ENCODE measurements at places on chromosomes 7 and 10.

- no peak for DNase-seq
These were observed 15.6 kb downstream of the CUBN start for GRCh38 chr10:17113889-17114540.

- DNase-seq = no peak
These were observed 41.2 kb downstream of the CALML3 start for GRCh38 chr10:5565671-5566581.

DNA sequence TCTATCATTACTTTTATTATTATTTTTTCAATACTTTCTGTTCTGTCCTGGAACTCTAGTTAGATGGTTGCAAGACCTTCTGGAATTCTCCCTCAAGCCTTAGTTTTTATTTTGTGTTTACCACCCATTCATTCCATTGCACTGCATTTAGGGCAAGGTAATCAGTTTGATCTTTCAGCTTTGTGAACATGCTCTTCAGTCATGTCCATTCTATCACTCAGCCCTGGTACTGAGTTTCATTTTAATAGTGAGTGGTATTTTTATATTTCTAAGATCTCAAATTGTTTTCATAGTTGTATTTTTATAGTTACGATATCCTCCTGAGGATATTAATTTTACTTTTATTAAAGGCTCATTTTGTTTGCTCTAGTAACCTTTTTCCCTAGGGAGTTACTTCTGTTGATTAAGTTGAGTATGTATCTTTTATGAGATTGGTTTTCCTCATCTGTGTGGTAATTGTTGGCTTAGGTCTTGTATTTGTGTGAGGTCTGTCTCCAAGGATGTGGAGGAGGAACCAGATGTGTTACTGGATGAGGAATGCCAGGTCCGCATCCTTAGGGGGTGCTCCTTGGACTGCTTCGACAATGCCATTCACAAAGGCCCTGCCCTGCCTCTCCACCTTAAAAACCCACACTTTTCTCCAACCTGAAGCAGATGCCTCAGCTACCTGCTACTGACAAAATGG, 46.7 kb upstream of the RAB18 start:
- DNase-seq = no peak

- no peak for DNase-seq
These were observed 5.7 kb downstream of the DNAH11 start for GRCh38 chr7:21548491-21548890.

GRCh38 chr10:96129387-96130325, at the start of gene ZNF518A:
Gene ZNF518A, plus strand, starts transcription at chr10:96130297. Its CDS starts 26,026 bp downstream, at chr10:96156323.
- peak; percentile 74 for DNase-seq

- no peak for DNase-seq
These were observed 162.8 kb upstream of the CSTF2T start for GRCh38 chr10:51862149-51862548.

- DNase-seq = peak; percentile 23
These were observed 28.6 kb downstream of the SMKR1 start for GRCh38 chr7:129530795-129531391.

DNA sequence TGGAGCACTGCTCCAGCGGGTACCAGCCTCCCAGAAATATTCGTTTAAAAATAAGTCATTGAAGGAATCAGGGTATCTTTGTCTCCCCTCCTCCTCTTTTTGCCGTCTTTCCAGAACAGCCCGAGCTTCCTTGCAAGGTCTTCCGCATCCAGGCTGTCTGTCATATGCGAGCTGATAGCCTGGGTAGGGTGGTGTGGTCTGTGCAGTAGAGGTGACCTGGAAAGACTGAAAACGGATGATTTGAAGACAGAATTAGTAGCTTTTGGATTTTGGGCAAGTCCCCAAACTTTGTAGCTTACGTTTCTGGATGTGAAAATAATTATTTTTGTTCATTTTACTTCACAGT, 480 bp downstream of the VPS50 start:
- no peak for DNase-seq

- DNase-seq = no peak
These were observed 992.1 kb downstream of the NRG3 start for GRCh38 chr10:82867056-82867455.

- DNase-seq = no peak
These were observed 223.3 kb downstream of the LRMDA start for GRCh38 chr10:75654772-75655171.

DNA sequence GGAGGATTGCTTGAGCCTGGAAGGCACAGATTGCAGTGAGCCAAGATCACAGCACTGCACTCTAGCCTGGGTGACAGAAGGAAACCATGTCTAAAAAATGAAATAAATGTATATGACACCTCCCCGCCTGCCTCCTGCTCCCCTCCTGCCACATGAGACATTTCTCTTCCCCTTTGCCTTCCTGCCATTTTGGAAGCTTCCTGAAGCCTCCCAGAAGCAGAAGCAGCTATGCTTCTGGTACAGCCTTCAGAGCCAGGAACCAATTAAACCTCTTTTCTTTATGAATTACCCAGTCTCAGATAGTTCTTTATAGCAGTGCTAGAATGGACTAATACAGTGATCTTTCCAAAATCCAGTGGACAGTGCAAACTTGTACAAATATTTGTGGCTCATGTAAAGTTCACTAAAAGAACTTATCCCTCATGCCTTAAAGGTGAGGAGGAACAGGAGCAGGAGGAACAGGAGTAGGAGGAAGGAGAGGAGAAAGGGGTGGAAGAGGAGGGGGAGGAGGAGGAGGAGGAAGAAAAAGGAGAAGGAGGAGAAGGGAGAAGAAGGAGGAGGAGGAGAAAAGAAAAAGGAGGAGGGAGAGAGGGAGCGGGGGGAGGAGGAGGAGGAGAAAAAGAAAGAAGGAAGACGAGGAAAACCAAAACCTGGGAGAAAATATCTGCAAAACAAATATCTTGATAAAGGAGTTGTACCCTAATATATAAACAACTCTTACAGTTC, 2.8 kb upstream of the ABI1 start:
- no peak for DNase-seq

DNA sequence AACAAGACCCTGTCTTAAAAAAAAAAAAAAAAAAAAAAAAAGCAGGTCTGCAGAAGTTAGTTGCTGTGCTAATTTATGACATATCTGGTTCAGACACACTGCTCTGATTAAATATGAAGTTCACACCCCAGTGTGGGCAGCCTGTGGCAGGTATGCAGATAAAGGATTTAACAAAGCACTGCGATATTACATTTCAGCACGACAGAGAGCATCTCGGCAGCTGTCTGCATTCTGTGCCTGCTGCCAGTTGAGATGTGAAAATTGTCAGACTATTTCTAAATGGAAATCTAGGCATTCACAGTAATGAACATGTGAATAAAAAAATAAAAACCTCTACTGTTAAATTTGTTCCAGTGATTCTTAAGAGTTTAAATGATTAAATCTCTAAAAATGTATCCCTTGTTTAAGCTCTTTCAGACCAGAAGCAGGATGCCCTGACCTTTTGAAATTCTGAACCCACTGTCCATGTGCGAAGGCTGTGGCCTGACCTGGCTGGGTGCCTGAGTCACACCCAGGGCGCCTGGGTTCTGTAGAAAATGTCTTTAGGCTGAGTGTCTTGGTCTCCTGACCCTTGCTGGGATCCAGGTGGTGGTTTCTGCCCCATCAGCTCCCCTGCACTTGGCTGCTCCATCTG, 272.9 kb downstream of the WDR37 start:
- no peak for DNase-seq

DNA sequence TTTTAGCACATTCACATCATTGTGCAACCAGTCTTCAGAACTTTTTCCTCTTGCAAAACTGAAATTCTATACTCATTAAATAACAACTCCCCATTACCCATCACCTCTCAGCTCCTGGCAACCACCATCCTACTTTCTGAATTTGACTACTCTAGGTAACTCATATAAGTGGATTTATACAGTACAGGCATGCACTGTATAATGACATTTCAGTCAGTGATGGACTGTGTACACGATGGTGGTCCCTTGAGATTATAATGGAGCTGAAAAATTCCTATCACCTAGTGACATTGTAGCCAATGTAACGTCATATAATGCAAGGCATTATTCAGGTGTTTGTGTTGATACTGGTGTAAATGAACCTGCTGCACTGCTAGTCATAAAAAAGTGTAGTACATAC, 60.1 kb downstream of the BTRC start:
- DNase-seq = no peak

GRCh38 chr10:58797356-58797755, 284.7 kb downstream of the BICC1 start:
- DNase-seq = no peak

- no peak for DNase-seq
These were observed 9.0 kb upstream of the HSPB1 start for GRCh38 chr7:76293407-76293901.

GRCh38 chr10:4241724-4242345, 456.8 kb upstream of the KLF6 start:
- DNase-seq = no peak

- DNase-seq = no peak
These were observed 746.9 kb downstream of the SORCS3 start for GRCh38 chr10:105387971-105388370.

DNA sequence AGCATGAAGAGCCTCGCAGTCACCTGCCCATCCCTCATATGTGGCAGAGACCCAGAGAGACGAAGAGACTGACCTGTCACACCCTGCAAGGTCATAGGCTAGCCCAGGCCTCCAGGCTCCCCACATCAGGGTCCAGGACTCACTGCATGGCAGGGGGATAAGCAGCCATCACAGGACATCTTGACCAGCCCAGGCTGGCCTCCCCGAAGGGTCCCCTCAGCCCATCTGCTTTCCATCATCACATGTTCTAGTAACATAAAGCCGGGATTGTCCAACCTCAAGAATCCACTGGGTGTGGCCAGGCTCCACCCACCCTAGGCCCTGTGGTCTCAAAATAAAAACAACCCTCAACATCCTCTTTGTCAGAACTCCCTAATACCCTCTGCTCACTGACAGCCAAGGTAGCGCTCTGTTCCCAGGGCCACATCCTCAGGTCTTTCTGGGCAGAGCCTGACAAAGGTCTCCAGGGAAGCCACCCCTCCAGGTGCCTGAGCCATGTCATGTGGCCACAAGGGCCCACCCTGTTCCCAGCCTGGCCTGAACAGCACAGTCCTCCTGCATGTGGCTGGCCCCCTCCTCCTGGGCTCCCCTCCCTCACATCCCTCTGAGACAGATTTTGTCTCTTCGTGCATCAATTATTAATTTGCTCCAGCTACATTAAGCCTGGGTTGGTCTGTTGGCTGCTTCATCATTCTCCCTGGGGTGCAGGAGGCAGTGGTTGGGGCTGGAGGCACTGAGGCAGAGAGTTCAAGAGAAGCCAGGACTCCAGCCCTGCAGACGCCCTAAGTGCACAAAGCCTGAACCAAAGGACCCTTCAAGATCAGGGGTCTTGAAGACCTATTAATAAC, 131.8 kb upstream of the UNC5B start:
- DNase-seq = no peak

- DNase-seq = no peak
These were observed 2.9 kb upstream of the ADAM8 start for GRCh38 chr10:133279326-133280226.

DNA sequence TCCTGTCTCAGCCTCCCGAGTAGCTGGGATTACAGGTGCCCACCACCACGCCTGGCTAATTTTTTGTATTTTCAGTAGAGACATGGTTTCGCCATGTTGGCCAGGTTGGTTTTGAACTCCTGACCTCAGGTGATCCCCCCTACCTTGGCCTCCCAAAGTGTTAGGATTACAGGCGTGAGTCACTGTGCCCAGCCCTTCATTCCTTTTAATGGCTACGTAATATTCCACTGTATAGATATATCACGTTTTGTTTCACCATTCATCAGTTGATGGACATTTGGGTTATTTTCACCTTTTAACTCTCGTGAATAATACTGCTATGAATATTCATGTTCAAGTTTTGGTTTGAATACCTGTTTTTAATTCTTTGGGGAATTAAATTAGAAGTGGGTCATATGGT, 44.6 kb upstream of the CYCS start:
- no peak for DNase-seq

- DNase-seq = no peak
These were observed 483.6 kb downstream of the INHBA start for GRCh38 chr7:41219276-41219675.

DNA sequence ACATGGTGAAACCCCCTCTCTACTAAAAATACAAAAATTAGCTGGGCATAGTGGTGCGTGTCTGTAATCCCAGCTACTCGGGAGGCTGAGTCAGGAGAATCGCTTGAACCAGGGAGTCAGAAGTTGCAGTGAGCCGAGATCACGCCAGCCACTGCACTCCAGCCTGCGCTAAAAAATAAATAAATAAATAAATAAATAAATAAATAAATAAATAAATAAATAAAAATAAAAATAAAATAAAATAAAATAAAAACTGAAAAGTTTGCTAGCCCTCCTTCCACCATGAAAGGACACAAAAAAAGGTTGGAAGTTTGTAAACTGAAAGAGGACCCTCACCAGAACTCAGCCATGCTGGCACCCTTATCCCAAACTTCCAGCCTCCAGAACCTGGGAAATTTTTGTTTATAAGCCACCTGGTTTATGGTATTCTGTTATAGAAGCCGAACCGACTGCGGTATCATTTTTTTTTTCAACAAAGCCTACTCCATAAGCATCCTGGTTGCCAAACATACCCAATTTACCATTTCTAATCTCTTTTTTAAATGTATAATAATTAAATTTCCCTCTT, 448.2 kb downstream of the SEMA3D start:
- DNase-seq = no peak

- DNase-seq = no peak
These were observed 477.5 kb upstream of the ADARB2 start for GRCh38 chr10:2214805-2215204.

- DNase-seq = no peak
These were observed 571.2 kb downstream of the PTPRN2 start for GRCh38 chr7:158016180-158017097.

- DNase-seq = no peak
These were observed 493.1 kb downstream of the XPNPEP1 start for GRCh38 chr10:109430043-109430760.

GRCh38 chr7:83502636-83503035, 146.3 kb downstream of the SEMA3E start:
- DNase-seq = no peak

DNA sequence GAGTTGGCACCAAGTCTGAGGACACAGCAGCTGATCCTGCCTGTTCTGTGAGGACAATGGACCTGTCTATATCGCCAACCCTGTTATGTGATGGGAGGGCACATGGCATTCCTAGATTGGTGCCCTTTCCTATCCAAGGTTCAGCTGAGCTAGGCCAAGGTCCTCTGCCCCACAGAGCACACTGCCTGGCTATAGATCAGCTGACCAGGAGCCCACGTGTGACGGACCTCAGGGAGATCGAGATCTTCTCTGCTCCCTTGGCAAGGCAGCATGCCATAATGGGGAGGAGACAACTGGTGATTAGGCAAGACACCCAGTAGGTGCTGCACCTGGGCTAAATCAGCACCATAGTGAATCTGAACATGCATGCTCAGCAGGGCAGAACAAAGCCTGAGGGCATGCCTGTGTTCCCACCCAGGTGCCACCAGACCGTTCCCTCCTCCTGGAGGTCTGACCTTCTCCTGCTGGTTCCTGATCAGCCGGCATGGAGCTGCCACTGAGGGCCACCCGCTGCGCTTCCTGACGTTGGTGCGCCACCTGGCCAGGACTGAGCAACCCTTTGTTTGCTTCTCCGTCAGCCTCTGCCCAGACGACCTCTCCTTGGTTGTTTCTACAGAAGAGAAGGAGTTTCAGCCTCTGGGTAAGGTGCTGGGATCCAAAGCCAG, 93.7 kb downstream of the WDFY4 start:
- DNase-seq = no peak

Data from stimulated activated CD4-positive, alpha-beta T cell treated with anti-CD3 and anti-CD28 coated beads, Interleukin-1b, Interleukin-23, amount 100 ng/mL, for 4 hours (primary cell).